IMR-90 (cell line): ENCODE measurements at places on chromosomes 1 and 21.

DNA sequence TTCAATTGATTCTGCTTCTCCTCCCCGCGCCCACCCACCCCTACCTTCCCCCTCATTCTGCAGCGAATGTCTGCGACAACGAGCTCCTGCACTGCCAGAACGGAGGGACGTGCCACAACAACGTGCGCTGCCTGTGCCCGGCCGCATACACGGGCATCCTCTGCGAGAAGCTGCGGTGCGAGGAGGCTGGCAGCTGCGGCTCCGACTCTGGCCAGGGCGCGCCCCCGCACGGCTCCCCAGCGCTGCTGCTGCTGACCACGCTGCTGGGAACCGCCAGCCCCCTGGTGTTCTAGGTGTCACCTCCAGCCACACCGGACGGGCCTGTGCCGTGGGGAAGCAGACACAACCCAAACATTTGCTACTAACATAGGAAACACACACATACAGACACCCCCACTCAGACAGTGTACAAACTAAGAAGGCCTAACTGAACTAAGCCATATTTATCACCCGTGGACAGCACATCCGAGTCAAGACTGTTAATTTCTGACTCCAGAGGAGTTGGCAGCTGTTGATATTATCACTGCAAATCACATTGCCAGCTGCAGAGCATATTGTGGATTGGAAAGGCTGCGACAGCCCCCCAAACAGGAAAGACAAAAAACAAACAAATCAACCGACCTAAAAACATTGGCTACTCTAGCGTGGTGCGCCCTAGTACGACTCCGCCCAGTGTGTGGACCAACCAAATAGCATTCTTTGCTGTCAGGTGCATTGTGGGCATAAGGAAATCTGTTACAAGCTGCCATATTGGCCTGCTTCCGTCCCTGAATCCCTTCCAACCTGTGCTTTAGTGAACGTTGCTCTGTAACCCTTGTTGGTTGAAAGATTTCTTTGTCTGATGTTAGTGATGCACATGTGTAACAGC lies 339.9 kb downstream of the NTNG1 start:
- no peak for DNase-seq

- no peak for DNase-seq
Observed at GRCh38 chr1:152770411-152770810, 4.5 kb upstream of the LCE1F start.

- DNase-seq: peak; percentile 80
Observed at GRCh38 chr1:231636157-231636556, 9.6 kb downstream of the DISC1 start.

DNA sequence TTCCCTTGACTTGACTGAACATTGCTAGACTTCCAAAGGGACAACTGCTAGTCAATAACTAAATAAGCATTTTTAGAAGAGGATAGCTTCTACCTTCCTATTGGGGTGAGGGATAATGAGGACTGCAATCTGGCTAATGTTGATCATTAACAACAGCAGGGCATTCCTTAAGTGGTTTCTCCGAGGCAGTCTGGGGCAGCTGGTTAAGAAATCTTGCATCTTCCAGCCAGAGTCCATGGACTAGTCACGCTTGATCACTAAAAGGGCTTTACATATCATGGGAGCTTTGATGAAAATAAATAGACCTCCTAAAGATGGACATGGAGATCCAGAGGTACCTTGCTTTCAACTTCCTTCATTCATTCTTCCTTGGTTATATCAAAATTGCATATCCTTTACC lies 329.4 kb upstream of the ESRRG start:
- no peak for DNase-seq

DNA sequence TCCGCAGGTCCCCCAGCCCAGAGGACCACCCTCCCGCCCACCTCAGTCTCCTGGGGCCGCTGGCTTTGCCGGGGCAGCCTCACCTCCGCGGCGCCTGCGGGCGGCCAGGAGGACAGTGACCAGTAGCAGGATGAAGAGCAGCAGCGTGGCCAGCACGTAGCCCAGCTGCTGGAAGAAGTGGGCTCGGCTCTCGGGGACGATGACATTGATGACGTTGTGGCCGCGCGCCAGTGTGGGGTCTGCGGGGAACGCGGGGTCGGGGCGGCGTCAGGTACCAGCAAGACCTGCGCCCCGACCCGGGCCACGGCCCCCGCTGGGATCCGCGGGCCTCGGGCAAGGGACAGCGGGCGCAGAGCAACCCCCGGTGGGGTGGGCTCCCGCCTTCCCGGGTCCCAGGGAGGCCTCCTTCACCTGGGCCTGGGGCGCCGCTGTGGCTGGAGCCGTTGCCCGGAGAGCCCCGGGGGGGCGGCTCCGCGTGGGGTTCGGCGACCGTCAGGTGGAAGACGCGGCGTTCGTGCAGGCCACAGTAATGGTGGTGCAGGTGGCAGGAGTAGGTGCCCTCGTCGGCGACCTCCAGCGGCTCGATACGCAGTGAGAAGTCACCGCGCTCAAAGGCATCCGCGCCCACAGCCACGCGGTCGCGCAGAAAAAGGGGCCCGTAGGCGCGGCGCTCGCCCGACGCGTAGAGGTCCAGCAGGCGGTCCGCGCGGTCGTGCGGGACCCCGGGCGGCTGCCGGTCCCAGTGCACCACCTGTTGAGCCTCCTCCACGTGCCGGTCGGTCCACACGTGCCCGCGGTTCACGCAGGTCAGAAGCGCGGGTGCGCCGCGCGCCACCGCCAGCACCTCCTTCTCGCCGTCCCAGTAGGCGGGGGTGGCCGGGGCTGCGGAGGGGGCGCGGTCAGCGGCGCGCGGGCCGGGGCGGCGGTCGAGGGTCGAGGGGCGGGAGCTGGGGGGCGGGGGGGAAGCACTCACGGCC lies 3.8 kb downstream of the MXRA8 start:
- no peak for DNase-seq

- DNase-seq: no peak
Observed at GRCh38 chr1:165905853-165906252, 78.4 kb downstream of the UCK2 start.

- DNase-seq: no peak
Observed at GRCh38 chr1:156497078-156497742, 3.4 kb downstream of the MEF2D start.

DNA sequence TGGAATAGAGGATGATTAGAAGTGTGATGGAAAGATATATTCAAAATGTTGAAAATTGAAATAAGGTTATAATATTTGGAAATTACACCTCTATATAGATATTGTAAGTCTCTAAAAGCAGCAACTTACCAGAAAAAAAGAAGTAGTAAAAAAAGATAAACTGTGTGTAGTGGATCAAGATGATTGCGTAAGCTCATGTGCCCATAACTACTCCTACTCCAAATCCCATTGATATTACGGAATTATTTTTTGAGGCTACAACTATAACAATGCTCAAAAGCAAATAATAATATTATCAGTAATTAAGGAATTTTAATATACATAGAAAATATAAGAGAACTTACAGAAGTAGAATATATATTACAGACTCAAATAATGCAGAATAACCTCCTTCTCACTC lies 33.6 kb downstream of the CATSPERE start:
- DNase-seq: no peak

DNA sequence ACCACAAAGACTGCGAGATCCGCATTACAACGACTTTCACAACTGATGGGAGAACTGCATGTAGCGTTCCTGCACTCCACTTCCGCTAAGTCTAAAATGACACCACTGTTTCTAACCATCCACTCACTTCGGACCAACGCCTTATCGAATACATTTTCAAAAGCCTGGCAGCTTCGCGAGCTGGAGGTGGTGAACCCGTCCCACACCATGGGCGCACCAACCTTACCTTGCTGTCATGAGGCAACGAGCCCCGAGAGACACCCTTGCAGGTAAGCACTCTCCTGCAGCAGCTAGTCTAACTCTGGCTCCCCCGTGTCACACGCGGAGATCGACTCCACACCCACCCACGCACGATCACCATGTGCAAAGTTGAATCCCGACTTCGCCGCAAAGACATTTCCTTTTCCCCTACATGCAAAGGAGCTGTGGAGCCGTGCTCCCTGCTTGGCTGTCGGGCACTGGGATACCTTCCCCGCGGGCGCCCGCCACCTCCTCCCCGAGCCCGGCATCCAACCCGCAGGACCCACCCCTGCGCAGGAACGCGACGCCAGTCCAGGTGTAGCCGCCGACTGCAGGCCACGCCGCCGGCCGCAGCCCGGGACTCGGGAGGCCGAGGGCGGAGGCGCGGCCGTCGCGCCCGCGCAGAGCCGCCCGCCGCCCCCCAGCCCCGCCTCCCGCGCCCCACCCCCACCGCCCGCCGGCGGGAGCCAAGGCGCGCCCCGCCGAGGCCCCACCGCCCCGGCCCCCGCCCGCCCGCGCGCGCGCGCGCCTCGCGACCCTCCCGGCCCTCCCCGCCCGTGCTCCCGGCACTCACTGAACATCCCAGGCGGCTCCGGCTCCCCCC lies 629 bp downstream of the TAF5L start:
- peak; percentile 58 for DNase-seq

- no peak for DNase-seq
Observed at GRCh38 chr1:86104606-86105532, 51.7 kb downstream of the COL24A1 start.

DNA sequence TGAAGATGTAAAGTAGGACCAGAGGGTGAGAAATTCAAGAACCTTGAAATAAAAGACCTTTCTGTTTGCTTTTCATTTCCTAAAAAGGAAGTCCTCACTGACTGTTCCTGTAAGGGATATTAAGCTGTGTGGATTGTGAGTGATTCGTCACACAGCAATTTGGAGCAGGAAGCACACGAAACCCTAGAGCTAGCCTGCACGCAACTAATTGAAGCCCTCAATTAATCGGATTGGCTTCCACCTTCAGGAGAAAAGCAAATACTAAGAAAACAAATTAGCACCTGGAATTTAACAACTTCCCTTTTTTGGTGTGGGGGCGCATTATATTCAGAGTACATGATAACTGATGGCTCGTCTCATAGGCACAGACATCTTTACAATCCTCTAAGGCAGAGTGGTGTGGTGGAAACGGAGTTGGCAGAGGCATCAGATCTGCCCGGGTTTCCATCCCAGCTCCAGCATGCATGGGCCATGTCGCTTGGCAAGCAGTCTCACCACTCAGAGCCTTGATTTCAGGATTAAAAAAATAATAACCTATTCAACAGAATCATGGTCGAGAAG lies 95.2 kb downstream of the KCNJ15 start:
- peak; percentile 90 for DNase-seq

DNA sequence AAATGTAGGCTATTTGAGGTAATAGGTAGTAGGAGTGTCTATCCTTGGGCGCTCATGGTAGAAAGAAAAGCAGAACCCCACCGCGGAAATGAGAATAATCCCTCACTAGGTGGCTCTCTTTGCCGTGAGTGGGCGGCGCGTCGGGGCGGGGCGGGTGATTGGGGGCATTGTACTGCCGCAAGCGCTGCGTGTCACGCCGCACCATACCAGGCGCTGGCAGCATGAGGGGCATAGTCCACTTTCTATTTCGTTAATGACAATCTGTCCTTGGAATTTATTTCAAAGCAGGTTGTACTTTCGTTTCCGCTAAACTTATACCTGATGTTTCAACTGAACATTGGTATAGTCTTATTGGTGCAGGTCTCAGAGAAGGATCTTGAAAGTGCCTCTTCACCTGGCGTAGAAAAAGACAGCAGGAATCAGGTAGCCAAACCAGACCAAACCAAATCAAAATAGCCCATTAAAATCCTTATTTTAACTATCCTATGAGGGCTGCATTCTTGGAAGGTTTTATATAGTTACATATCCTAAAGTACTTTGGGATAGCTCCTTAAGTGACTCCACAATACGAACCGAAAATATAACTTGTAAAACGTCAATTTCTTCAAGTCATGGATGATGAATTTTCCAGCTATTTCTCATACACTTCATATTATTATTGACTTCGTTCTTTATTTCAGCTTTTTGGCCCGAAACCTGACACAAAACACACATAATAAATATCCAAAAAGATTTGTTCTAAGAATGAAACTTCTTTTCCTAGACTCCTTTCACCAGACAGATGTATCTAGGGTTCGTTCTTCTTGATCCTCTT lies 1.9 kb upstream of the SMG7 start:
- DNase-seq: peak; percentile 47

DNA sequence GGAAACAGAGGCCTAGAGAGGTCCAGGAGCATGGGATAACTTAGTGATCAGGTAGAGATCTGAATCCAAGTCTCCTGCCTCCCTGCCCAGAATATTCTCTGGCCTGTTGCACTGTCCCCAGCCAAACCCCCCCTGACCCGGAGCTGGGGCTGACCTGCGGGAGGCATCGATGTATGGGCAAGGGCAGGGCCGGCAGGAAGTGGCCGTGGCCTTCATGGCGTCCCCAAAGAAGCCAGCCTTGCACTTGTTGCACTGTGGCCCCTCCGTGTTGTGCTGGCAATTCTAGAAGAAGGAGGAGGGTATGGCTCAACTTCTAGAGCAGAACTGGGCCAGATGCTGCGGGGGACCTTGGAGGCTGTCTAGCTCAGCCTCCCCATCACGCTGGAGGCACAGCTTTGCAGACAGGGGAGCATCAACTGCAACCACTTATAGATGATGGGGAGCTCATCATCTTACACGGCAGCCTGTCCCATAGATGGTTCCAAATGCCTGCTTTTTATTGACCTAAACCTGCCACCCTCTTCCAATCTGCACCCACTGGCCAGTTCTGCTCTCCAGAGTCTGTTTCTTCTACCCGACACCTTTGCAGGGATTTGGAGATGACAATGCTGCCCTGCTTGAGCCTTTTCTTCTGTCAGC lies 58.2 kb downstream of the HSPG2 start:
- no peak for DNase-seq

DNA sequence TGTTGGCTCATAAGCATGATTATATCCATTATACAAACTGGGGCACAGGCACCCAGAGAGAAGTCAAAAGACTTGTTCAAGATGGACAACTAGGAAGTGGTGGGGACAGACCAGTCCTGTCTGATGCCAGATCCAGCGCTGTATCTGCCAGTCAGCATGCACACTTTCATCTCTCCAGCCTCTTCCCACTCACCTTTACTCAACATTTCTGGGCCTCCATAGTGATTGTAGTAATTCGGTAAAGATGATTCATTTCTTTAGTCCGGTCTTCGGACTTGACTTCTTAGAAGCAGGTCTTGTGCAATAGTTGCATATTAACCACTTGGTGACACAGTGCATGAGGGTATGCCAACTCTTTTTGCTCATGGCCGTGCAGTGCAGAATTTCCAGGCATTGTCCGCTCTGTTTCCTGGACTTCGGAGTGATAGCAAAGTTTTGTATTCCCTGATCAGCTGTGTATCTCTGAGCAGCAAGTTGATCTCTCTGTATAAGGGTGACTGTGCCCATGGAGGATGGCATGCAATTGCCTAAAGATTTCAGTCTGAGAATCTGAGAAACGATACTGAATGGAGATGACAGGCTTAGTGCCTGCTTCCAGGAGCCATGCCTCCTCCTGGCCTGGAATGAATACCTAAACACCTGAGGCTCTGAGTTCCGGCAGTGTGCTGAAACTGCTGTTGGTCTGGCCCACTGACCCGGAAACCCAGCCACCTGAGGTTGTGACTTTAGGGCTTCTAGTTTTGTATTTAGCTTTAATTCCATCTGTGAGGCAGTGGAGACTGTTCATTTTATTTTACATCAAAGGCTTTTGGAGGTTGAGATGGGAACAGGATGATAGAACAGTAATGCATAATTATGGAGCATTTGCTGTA lies 39.0 kb downstream of the GALNT2 start:
- peak; percentile 85 for DNase-seq

DNA sequence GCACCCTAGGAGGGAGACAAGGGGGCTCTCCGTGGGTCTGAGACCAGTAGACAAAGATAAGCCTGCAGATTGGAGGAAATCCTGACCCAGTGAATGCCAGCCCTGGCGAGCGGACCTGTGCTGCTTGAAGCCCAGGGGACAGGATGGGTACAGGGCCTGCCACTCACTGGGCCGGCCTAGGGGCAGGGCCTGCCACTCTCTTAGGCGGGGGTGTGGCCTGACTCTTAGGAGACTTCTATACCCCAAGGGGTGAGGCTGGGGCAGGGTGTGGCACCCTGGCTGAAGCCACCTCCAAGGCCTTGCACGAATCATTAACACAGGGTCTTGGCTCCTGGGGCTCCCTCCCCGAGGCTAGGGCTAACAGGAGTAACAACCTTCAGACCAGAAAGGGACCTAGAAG lies 30.7 kb downstream of the TRIM62 start:
- no peak for DNase-seq
